ENCODE measurements at places on chromosomes 2 and 18.

DNA sequence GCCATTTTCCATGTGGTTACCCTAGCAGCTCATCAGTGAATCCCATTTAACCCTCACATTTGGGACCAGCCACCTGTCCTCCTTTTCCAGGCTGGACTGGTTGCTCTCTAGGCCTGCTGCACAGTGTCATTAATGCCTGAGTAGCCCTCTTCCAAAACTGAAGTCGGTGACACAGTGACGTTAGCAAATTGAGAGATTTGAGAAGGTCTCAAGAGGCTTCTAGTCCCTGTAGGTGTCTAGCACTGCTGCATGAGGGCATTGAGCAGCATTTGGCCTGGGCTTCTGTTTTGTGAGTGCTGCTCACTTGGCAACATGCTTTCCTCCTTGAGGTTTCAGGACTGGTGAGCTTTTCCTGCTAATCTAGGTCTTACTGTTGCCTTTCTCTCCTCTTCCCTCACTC, 36.7 kb downstream of the PKP4 start:
- DNase-seq = no peak

- DNase-seq = peak; percentile 88
Observed at GRCh38 chr2:234670052-234670451, 173.2 kb upstream of the ARL4C start.

DNA sequence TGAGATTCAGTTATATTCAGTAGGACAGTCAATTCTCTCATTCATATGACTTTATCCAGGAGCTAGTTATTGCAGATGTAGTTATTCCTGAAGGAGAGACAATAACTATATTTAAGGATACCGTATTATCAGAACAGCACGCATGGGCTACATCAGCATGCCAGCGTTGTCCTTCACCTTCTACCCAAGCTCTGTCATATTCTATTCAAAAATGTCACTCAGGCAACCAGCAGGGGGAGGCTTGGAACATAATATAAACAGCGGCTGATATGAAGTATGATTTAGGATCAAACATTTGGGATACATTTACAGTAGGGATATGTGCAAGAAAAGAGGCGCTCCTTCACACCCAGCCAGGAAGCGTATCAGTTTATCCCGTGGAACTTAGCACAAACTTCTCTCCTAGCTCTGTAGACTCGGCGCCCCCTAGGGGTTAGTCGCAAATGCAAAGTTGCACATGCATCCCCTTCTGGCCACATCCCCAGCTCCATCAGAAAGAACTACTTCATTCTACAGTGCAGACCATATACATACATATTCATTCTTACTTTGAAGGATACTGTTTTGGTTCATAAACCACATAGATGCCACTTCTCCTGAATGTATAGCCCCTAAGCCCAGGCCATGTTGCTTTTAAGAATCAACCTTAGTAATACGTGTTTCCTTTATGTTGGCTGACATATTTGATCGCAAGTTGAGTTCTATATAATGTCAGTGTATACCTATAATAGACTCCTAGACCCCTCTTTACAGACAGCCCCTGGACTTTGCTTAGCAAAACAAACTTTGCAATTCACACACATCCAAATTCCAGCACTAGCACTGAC, 759.4 kb downstream of the ADCYAP1 start:
- peak; percentile 43 for DNase-seq

- peak; percentile 71 for DNase-seq
Observed at GRCh38 chr18:36354989-36355388, 57.5 kb downstream of the FHOD3 start.

GRCh38 chr2:215920244-215921100, 92.9 kb downstream of the MREG start:
- peak; percentile 93 for DNase-seq

- DNase-seq = no peak
Observed at GRCh38 chr18:13487237-13487636, 239.1 kb downstream of the FAM210A start.

GRCh38 chr2:58065248-58065647, 18.6 kb downstream of the VRK2 start:
- no peak for DNase-seq

- no peak for DNase-seq
Observed at GRCh38 chr18:41315134-41315533, 639.9 kb upstream of the PIK3C3 start.

- DNase-seq = no peak
Observed at GRCh38 chr18:44743631-44744030, 62.9 kb downstream of the SETBP1 start.

GRCh38 chr18:75518007-75518406, 90.5 kb upstream of the SMIM21 start:
- no peak for DNase-seq

DNA sequence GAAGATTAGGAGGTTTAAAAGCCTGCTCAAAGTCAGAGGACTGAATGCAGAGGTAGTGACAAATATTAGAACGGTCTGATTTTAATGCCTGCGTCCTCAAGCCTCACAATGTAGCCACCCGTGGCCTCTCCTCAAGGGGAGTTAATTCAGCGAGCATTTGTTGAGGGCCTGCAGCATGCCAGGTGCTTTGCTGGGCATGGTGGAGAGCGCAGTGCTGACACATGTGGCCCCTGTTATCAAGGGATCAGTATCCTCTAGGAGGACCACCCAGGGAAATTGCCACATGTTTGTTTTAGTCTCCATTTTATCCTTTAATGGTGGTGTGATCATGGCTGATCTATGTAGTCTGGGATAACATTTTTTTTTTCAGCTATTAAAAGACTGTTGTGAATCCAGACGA, 19.2 kb downstream of the PMAIP1 start:
- DNase-seq = no peak

- DNase-seq = peak; percentile 93
Observed at GRCh38 chr2:120566331-120567035, 169.2 kb upstream of the GLI2 start.

DNA sequence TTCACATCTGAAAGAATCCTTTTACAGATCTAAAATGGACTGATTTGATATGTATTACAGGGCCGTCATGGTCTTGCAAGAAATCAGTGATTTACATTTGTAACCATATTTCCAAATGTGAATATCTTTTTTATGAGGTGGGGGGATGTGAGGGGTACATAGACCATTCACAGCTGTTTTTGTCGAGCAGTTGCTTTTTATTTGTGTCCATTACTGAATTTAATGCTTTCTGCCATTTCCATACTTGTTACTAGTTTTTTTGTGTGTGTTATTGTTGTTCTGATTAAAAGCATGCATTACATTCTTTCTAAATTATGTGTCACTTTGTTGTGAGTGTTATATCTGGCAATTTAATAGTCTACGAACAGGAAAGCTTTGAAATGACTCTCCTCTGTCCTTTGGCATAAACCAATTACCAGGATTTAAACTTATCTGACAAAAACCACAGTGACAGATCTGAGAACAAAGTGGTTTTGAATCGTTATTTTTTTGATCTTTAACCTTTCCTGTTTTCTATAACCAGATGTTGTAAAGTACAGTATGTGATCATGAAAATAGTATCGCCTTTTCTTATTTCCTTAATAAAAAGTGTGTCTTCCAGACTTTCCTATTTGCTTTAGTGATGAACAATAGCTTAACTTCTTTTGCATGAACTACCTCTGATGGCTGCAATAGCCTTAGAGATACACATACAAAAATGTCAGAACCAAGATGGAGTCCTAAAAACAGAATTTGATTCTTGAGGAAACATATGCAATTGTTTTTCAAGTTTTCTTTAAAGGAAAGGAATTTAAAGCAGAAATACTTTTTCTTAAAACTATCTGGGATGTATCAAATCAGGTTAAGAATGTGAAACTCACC, 354.2 kb upstream of the ACVR2A start:
- no peak for DNase-seq

DNA sequence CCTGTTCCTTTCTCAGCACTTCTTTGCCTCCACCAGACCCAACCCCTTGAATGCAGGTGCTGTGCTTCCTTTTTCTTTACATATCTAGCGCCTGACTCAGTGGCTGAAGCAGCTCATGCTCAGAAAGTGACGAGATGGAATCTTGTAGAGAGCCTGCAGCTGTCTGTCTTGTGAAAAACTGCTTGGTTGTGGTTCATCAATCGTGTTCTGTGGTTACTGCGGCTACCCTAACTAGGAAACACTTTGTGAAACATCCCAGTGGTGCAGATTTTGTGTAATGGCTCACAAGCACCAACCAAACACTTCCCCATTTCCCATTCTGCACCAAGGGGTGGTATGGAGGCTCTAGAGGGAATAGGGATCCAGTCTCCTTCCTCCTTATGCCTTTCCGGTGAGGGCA, 307.2 kb upstream of the MMADHC start:
- no peak for DNase-seq

GRCh38 chr2:192534072-192534471, 339.3 kb upstream of the TMEFF2 start:
- DNase-seq = no peak

- no peak for DNase-seq
Observed at GRCh38 chr2:19642501-19642900, 259.3 kb downstream of the TTC32 start.

- peak; percentile 50 for DNase-seq
Observed at GRCh38 chr2:189336276-189336975, 104.8 kb upstream of the WDR75 start.

- DNase-seq = no peak
Observed at GRCh38 chr2:181022652-181023051, 42.2 kb downstream of the UBE2E3 start.

DNA sequence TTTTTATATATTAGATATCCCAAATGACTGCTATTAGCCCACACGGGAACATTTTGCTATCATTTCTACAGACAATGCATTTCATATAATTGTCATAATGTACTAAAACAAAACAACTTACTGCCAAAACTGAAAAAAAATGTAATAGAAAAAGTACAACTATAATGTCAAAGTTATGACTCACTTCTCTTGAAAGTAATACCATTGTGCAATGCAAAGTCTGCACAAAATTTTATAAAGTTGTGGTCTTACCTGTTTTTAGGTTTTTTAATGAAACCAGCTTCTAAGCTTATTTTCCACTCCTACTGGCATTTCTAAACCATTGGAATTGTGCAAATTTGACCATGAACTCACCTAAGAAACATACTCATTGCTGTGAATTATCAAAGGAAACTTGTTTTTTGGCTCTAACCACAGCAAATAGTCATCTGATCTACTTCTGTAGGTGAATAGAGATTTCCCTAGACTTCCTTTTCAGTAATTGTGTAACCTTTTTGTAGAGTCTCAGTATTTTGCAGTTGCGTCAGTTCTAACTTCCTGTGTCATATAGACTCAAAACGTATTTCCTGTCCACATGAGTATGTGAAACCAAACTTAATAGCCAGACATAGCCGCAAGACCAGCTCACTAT, 31.9 kb upstream of the TFPI start:
- DNase-seq = peak; percentile 95

- no peak for DNase-seq
Observed at GRCh38 chr2:180676520-180677025, 303.8 kb upstream of the UBE2E3 start.

- no peak for DNase-seq
Observed at GRCh38 chr2:37869304-37869703, 55.8 kb upstream of the RMDN2 start.

DNA sequence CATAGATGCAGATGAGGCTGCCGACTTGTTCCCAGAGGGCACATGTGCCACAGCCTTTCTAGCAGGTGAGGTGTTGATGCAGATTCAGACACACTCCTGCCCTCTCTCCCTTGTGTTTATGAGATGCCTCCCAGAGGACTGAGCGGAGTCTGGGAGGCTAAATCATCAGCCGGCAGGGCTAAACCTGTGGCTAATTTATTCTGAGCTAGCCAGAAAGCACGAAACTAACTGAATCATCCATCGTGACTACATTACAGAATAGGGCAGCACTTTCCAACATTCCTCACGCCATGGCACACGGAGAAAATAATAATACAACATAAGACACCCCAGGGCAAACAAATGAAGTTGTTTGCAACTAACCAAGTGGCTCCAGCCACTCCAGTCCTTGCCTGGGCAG, 101.7 kb upstream of the FZD7 start:
- DNase-seq = no peak

DNA sequence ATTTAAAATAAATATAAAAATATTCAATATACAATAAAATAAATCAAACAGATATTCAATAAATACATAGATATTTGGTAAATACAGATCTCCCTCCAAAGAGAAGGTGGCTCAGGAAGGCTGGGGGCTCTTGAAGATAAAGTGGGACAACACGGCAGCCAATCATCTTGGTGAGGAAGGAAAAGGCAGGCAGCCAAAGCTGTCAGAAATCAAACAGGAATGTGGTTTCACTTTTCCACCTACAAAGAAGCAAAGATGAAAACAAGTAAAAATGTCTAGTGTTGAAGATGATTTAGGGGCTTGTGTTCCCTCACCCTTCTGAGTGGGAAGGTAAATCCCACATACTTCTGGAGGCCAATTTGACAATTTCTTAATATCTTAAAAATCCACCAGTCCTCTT, 85.7 kb downstream of the B3GNT2 start:
- DNase-seq = no peak

GRCh38 chr2:134446383-134447017, 192.6 kb downstream of the MGAT5 start:
- DNase-seq = peak; percentile 53

- no peak for DNase-seq
Observed at GRCh38 chr18:3710712-3711301, 260.8 kb downstream of the TGIF1 start.

DNA sequence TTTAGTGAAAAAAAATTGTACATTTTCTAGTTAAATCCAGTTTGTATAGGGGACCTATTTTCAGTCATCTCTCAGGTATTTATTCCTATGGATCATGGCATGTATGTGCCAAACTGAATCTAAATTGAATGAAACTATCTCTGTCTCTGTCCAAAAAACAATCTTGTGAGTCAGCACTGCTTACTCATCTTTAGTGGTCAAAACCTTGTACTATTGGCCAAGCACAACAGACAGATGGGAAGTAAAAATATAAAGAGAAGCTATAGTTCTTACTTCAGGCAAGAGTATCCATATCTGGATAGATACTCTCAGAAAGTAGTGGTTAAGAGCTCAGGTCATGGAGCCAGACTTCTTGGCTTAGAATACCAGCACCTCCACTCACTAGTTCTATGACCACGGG, 76.0 kb upstream of the KLHL14 start:
- DNase-seq = no peak

Data from fibroblast of pulmonary artery (primary cell).